ENCODE measurements at places on chromosomes 5 and 9.

DNA sequence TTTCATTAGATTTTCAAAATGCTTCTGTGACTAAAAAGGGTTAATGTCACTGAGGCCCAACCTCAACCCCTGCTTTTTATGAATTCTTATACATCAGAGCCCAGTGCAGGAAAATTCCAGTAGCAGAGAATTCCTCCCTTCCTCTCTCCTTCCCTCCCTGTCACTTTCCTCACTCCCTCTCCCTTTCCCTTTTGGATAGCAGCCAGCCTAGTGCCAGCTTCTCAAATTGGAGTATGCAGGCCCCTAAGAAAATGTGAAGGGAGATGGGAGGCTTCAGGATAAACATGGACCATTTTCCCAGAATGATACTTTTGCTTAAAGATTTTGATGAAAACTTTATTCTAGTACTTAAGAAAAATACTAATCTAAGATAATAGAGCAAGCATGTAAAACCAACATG, 507.4 kb downstream of the KDM4C start:
- DNase-seq = no peak

- no peak for DNase-seq
These were observed 75.6 kb downstream of the ARHGEF28 start for GRCh38 chr5:73701566-73701965.

DNA sequence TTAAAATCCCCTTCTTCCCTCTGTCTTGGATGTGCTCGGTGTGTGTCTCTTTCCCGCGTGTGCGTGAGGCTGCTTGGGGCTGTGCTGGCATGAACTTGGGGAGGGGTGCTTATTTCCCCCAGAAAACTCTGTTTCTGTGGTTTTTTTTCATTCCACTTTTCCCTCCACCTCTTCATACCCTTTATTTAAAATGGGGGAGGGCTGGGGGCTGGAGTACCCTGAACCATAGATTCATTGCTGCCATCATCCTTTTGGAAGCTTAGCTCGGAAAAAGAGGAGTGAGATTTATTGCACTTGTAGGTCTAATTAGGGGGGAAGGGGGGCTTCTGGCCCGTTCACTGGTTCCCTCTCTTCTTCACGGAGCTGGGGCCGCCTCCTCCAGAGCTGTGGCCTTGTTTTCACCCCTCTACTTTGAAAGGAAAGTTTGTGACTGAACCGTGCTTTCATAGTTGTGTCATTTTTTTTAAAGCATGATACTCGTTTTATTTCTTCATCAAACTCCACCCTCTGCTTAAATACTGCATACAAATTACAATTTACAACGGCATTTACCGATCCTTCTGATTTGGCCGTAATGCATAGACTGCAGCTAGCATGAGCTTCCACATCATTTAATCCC, 2.9 kb downstream of the NR2F1 start:
- DNase-seq = no peak

- no peak for DNase-seq
These were observed 829 bp downstream of the ANXA1 start for GRCh38 chr9:73152543-73152844.

DNA sequence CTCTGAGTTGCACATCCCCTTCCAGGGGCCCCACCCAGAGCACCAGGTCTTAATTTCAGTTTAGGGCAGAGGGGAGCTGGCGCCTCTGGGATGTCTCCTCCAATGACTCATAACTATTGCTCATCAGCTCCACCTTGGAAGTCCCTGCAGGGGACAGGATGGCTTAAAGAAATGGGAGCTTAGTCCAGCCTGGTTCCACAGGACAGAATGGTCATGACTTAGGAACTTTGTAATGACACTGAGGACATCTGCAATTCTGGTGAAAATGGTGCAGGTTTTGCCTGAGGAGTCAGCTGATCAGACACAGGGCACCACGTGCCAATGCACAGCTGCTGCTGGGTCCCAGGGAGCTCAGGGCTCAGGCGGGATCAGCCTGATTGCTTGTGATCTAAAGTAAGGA, 16.4 kb upstream of the PPP1R26 start:
- DNase-seq = no peak

GRCh38 chr5:171914726-171915338, 91.6 kb downstream of the FBXW11 start:
- DNase-seq = no peak

- no peak for DNase-seq
These were observed 50.9 kb upstream of the RXRA start for GRCh38 chr9:134275375-134275774.

GRCh38 chr5:39661026-39661779, 236.4 kb upstream of the DAB2 start:
- no peak for DNase-seq

GRCh38 chr5:176822041-176822792, 11.9 kb downstream of the UNC5A start:
- no peak for DNase-seq

- no peak for DNase-seq
These were observed 1363.9 kb downstream of the MAT2B start for GRCh38 chr5:164869325-164869724.

- no peak for DNase-seq
These were observed 127.2 kb upstream of the FER start for GRCh38 chr5:108620516-108620915.

All from CD4-positive, alpha-beta T cell (primary cell).